ENCODE measurements at places on chromosomes 3 and 15. TPM values are rescaled to one million over a fixed set of nuclear protein-coding genes. Genes with fewer than 3 reads are reported as not detected.

GRCh38 chr3:132657869-132658747 lies 1.5 kb downstream of the ACAD11 start:
- DNase-seq: peak; percentile 84

GRCh38 chr3:191047930-191048329 lies 151.1 kb upstream of the OSTN start:
- no peak for DNase-seq

DNA sequence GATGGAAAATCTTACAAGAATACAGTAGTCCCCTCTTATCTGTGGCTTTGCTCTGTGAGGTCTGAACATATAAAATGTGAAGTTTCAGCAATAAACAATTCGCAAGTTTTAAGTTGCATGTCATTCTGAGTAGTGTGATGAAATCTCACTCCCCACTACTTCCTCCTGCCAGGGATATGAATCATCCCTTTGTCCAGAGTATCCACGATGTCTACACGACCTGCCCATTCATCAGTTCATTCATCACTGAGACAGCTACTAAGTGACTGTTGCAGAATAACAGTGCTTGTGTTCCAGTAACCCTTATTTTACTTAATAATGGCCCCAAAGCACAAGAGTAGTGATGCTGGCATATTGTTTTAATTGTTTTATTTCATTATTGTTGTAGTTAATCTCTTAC lies 489.2 kb upstream of the UBE2E2 start:
- DNase-seq: peak; percentile 2

DNA sequence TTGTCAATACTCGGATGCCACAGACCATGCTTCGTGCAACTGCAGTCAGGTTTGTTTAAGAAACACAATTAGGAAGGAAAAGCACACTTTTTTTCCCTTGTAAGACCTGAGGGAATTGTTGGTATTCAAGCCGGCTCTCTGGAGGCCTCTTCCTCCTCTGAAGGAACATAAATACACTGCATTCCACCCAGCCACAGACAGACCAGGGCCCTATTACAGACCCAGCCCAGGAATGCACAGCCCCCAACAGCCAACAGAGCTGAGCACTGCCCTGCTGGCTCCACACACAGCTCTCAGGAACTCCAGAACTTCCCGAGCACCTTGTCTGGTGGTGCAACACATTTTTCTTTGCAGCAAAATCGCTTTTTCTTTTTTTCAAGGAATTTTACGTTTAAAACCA lies 488.7 kb upstream of the PROK2 start:
- DNase-seq: no peak

DNA sequence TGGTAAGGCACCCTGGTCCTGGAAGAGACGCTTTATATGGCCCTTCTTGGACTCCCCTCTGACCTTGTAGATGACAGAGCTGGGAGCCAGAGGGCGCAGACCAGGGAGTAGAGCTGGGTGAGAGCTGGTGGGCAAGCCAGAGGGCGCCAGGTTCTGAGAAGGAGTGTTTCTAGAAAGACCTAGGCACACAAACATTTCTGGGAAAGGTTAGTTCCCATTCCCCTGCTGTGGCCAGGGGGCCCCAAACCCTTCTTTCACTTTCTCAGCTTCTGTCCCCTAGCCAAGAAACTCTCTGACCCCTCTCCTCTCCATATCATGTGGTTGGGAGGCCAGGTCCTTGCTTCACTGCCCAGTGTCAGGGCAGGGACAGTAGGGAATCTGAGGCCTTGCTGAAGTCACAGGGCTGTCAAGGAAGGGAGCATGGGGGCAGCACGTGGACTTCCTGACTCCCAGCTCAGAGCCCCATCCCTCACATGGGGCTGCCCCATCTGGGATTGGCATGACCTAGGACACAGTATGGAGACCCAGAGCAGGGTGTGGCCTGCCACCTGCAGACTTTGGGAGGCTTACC lies 3.6 kb downstream of the HEMK1 start:
- no peak for DNase-seq

- no peak for DNase-seq
These were observed 182.6 kb downstream of the ARRDC4 start for GRCh38 chr15:98143116-98143515.

GRCh38 chr3:52528586-52529375 lies 4.9 kb downstream of the NT5DC2 start:
- DNase-seq: no peak

DNA sequence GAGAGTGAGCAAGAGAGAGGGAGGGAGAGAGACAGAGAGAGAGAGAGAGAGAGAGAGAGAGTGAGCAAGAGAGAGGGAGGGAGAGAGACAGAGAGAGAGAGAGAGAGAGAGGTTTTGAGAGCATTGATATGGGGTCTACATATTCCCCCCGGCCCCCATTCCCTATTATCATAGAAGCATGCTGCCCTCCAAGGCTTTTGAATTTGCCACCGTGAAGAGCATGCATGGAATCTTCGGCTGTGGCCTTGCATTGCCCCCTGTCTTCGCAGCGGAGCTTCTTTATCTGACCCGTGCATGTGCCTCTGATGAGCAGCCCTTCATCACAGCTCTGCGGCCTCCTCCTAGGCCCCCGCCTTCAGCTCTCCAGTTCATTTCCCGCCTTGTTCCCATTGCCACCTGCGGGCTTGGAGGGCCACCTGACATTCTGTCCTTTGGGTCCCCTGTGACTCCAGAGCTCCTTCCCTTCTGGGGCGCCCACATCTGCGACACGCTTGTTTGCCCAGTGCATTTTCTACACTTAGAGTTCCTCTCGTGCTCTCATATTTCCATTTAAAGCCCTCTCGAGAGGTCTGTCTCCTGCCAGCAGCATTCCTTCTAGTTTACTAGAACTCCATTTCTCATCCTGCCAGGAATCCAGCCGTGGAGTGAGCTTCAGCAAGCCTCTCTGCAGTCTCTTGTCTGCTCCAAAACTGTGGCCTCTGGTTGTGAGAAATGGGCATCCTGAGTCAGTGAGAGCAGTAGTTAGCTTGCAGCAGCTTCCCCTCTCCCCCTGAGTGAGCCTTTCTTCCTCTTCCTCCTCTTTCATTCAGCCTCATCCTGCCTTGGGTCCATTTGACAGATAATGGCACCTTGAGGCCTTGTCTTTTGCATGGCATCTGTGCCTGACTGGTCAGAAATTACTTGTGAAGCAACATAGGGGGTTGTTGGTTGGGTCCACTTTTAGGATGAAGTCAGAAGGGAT lies 25.3 kb downstream of the LPP start:
- DNase-seq: no peak

GRCh38 chr15:89396723-89397652 lies 62.4 kb upstream of the POLG start:
- DNase-seq: no peak

- no peak for DNase-seq
These were observed 724.8 kb upstream of the CFAP20DC start for GRCh38 chr3:59774634-59775033.

DNA sequence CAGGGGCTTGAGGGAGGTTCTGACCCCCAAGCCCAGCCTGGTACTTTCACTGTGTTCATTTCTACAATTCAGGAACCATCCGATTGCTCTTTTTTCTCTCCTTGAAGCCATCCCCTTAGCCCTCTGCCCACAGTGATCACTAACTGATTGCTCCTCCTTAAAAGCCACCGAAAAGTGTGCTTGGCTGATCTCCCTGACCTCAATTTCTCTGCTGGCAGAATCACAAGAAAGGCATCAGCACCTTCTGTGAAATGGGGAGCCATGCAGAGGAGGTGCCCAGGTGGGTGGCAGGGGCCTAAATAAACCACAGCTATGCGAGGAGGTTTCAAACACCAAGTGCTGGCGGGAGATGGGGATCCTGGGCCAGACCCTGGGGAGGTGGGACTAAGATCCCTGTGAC lies 56.2 kb downstream of the SRGAP3 start:
- no peak for DNase-seq

GRCh38 chr15:63202861-63203260 lies 13.5 kb downstream of the RAB8B start:
- DNase-seq: no peak

DNA sequence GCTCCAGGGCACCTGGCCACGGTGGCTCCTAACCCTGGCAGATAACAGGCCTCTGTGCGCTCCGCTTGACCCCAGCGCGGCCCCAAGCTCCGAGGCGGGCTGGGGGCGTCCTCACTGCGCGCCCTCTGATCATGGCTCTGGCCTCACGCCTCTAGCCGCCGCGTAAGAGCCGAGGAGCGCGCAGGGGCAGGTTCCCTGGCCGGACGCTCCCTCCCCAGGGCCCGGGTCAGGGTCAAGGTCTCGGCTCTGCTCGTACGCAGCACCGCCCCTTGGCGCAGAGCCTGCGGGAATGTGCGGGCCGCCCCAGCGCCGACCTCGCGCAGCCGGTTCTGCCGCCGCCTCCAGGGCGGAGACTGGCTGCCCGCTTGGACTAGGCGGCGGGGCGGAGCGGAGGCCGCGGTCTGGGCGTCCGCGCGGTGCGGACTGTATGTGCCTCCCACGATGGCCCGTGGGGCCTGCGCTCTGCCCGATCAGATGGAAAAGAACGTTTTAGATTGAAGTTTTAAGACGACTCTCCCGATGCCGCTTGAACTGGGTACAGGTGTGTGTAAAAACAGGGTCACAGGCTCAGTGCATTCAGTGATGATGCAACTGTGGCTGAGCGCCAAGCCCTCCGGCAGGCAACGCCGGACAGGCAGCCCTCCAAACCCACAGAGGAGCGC lies 40.8 kb downstream of the CHST14 start:
- peak; percentile 62 for DNase-seq

GRCh38 chr3:151421938-151422337 lies 37.4 kb upstream of the P2RY12 start:
- no peak for DNase-seq

- DNase-seq: peak; percentile 6
These were observed 392.0 kb upstream of the RORA start for GRCh38 chr15:61621146-61621545.

DNA sequence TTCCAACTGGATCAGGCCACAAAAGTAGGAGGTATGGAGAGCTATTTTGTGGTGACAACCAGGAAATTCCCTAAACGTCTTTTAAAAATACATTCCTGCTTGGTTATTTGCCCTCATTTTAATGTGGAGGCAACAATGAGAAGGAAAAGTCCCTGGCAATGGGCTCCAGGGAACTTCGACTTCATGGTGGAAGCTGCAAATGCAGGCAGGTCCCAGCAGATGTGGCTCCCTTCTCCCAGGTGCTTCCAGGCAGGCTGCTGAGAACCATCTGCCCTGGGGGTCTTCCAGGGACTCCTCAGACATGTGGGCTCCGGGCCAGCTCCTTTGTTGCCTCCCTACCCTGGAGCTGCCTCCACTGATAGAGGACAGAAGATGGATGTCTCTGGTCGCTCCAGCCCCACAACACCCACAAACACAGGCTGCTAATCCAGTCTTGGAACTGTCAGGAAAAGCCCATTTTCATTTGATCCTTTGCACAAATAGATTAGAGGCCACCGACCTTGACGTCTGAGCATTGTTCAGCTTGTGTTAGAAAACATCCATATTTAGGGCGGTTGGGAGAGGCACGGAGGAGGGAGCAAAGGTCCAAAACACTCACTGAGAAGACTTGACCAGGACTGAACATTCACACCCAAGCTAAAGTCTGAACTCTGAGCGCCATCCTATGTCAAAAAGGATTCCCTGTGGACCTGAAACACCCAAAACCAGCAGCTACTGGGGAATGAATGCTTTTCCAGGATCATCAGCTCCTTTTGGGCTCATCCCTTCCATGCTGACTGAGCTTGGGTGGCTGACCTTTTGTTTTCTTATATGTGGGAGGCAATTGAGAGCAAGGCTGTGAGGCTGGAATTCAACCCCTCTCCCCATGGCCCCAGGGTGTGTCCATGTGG lies 30.2 kb upstream of the SLCO2A1 start:
- DNase-seq: peak; percentile 74

The ITGA11 gene
- total RNA-seq: not detected

The BMF gene
- total RNA-seq: 8.7 TPM

The TMOD3 gene
- 23.2 TPM for total RNA-seq

The SI gene
- not detected for total RNA-seq

The GP9 gene
- total RNA-seq: not detected

The ALDH1A3 gene
- not detected for total RNA-seq

The RPUSD2 gene
- total RNA-seq: 18.8 TPM

The GLCE gene
- total RNA-seq: 12.9 TPM
